NCI-H446 (cell line): ENCODE measurements at places on chromosomes 5 and 9.

- DNase-seq = no peak
Observed at GRCh38 chr5:52800394-52801213, 12.9 kb downstream of the ITGA1 start.

GRCh38 chr5:62093976-62094375, 212.0 kb upstream of the KIF2A start:
- peak; percentile 16 for DNase-seq

- no peak for DNase-seq
Observed at GRCh38 chr9:38059233-38059936, 9.6 kb downstream of the SHB start.

DNA sequence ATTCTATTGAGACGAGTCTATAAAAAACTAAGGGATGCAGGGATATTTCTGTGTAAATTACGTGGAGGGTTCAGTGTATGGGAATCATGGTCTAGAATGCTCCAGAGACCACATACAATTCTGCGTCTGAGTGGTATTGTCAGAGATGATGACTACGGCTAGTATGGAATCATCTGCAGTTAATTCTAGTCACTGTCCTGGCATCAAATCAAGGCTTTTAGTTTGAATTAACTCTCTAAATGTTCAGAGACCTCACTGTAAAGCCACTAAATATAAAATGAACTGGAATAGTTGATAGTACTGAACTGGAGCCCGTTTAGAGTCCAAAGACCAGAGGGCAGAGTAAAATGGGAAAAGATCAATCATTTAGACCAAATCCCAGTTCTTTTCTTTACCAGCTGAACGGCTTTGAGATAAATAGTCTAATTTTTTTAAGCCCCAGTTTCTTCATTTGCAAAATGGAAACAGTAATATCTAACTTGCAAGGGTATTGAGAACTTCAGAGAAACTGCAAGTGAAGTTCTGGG, 599.8 kb downstream of the EBF1 start:
- no peak for DNase-seq

- DNase-seq = no peak
Observed at GRCh38 chr9:93149361-93149760, 15.3 kb upstream of the NINJ1 start.

GRCh38 chr9:125329978-125330377, 68.4 kb downstream of the GAPVD1 start:
- no peak for DNase-seq

DNA sequence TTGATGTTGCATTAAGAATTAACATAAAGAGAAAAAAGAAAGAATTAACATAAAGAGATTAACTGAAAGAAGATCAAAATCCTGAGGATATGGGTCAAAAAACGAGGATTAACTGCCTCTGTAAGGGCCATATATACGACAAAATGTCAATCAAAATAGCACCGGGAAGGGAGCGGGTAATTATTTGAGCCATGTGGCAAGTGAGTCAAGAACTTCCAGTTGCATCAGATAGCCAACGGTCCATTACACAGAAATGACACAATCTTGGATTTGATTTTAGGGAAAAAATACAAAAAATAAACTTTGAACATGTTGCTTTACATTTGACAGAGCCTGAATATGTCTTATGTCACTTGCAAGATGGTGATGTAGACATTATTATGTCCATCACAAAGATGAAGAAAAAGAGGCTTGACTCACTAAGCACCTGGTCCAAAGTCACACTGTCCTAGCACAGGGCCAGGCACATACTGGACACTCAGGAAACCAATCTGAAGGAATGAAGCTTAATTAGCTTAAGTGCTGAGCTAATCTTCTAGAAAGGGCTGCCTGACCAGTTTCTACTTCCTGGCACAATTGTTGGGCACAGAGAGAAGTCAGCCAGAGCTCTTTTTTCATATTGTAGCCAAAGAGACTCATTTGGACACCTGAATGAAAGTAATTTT, 273.2 kb upstream of the PAPPA start:
- DNase-seq = no peak

DNA sequence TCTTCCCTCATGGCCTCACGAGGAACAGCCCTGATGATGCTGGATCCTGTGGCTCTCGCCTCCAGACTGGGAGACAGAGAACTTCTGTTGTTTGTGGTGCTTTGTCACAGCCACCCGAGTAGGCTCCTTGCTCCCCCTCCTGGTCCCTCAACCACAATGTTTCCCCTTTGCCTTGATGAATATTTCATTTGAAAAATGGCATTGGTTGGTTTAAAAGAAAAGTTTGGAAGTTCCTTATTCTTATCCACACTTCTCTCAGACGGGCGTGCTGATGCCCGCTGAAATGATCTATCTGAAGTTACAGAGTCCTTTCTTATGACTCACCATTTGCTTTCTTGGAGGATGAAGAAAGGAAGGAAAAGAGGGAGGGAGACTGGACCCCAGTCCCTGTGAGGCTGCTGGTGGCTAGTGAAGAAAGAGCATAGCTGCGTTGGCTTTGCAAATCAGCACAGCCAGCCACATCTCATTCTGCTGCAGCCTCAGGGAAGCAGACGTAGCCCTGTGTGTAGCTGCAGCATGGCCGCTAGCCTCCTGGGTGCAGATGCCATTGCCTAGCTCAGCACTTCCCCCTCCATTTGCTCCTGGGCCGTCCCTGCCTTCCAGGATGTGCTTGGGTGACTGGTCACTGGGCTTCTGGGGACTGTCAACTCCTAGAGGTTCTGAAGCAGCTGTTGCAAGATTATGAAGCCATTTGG, 185.9 kb downstream of the ERCC6L2 start:
- DNase-seq = no peak

DNA sequence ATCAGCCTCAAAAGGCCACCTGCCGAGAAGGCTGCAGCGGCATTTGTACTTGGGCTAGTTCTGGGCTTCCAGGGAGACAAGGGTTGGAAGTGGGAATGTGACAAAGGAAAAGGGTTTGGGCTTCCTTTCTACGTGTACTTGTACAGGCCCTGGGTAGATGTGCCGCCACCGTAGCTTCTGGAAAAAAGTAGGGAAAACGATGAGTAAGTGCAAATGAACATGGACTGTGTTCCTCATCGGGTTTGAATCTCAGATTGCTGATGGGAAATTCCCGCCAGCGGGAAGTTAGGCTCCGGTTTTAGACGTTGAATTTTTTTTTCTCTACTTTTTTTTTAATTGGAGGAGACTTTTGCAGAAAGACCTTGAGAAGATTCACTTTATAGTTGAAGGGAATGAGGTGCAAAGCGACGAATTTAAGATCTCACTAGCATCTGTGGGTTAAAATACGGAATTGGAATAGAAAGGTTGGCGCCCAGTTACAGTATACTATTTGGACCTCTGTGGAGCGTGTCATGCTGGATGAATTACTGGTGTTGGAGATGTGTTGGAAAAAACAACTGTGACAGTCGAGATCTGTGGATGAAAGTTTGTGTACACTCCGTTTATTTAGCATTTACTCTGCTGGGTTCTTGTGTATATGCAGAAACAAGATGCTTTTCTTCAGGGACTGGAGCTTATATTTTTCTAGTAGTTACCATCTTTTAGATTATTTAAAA, 1.2 kb downstream of the G3BP1 start:
- no peak for DNase-seq

- no peak for DNase-seq
Observed at GRCh38 chr5:96629774-96630173, 32.4 kb upstream of the CAST start.

DNA sequence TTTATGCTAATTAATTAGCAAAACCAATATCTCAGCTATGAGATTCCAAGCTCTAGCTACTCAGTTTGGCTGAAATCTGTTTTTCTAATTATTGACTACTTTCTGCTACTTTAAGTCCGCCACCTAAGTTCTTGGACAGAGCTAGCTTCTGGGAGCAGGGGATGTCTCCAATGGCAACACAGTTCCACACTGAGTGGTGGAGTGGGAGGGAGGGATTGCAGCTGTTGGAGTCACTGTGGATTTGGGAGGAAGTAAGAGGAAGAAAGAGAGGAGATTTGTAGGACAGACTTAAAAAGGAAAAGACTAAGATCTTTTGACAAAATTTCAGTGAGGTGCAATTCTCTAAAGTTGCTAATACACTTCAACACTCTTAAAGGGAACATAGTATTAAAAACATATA, 450.8 kb downstream of the NFIB start:
- DNase-seq = peak; percentile 94

DNA sequence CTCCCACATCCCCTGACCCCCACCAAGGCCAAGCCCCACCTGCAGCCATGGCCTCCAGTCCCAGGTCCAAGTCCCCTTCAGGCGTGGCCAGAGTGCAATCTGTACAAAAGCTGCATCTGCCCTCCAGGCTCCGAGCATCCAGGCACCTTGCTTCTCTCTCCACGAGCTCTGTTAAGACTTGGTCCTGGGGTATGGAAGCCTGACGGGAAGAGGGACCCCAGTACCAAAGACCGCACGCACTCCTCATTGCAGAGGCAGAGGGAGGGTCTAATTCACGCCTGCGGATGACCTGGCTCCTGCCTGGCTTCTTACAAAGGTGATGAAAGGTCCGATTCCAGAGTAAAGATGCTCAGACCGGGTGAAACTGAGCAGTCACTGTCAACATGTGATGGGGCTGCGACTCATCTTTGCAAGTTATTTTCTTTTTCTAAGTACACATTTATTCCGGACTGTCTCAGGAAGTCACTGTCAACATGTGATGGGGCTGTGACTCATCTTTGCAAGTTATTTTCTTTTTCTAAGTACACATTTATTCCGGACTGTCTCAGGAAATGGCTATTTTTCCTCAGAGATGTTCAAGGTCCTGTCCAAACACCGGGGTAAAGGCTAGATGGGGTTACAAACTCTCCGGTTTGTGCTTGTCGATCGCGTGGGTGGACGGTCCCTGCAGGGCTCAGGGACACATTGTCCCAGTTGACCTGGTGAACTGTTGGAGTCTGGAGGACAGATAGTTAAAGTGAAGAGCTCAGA, 252.0 kb upstream of the IRX4 start:
- DNase-seq = no peak

GRCh38 chr9:108609897-108610253, 245.9 kb downstream of the ACTL7B start:
- no peak for DNase-seq

GRCh38 chr5:73812457-73812856, 186.5 kb downstream of the ARHGEF28 start:
- no peak for DNase-seq

DNA sequence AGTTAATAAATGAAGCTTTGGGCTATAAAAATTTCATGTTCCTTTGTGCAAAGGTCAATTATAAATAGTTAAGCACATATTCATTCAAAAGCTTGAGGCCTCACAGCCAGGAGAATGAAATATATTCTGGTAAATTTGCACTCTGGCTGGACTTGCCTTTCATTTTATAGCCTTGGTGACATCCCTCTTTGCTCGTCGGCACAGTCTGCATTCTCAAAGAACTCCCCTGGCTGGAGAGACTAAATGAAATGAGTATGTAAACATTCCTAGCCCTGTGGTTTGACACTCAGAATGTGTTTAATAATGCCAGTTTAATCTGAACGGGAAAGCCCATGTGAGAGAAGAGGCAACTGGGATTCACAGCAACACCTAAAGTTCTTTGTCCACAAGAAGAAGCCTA, 285.6 kb downstream of the BRINP1 start:
- no peak for DNase-seq

DNA sequence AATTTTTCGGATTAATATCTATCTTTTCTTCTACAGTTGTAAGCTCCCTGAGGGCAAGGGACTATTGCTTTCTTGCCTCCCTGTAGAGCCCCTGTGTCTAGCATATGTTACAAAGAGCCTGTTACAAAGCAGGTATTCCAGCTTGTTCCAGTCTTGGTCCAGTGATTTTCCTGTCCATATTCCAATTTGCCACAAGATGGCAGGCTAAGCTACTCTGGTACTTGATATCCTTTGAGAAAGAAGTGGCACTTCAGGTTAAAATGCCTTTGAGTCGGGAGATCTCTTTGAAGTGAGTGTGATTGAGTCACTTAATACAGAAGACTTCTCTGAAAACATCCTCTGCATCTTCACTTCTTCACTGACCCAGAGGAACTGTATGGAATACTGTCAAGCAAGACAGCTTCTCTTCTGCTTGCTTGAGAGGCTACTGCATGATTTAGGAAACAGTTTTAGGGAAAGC, 24.5 kb downstream of the CAVIN4 start:
- DNase-seq = peak; percentile 73

- no peak for DNase-seq
Observed at GRCh38 chr9:35650341-35651158, at the start of gene SIT1. SIT1 (minus strand) TSS chr9:35650931; CDS start chr9:35650853, 78 bp downstream.

DNA sequence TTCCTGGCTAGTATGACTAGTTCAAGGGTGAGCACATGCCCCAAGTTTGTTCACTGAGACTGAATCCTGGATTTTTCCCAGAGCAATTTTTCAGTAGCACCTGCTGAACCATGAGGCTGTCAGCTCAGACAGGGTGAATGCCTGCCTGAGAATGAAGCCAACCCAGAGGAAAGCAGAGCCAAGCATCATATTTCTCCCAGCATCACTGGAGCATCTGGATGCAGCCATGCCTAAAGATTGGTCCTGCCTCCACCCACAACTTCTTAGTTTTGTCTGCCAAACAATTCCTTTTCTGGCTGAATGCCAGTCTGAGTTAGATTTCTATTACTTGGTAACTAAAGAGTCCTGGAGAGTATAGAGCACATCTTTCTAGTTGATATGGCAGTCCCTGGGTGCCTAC, 343.6 kb downstream of the CSNK1G3 start:
- DNase-seq = peak; percentile 95

DNA sequence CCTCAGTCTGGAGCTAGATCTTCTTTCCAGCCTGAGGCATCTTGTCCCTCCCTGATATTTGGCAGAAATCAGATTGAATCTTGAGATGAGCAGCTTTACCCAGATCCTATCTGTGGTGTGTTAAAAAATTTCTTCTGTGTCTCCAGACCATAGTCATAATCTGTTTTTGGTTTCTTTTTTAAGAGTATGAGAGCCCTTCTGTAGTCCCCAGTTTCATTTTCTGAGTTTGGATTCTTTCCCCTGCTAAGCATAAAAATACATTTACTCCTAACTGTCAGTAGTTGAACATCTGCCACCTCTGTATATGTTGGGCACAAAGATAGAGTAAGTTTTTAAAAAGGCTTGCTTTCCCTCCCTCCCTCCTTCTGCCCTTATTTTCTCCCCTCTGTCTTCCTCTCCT, 137.7 kb downstream of the CNTLN start:
- DNase-seq = no peak

DNA sequence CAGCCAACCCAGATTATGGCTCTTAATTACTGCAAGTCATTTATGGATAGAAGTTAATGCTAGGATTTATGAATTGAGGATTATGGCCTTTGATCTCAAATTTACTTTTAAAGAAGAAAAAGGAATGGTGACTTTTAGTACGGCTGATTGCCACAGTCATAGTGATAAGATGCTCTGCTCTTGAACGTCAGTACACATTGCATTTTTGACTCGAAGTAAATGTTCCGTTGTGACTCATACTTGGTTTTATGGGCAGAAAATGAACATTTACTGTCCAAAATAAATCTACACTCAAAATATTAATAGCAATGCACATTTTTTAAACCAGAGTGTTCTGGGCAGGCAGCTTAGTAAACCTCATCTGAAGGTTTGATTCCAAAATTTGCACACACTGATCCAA, 830 bp downstream of the ADAMTSL1 start:
- DNase-seq = no peak

GRCh38 chr5:79503794-79504495, 10.0 kb downstream of the HOMER1 start:
- DNase-seq = no peak

DNA sequence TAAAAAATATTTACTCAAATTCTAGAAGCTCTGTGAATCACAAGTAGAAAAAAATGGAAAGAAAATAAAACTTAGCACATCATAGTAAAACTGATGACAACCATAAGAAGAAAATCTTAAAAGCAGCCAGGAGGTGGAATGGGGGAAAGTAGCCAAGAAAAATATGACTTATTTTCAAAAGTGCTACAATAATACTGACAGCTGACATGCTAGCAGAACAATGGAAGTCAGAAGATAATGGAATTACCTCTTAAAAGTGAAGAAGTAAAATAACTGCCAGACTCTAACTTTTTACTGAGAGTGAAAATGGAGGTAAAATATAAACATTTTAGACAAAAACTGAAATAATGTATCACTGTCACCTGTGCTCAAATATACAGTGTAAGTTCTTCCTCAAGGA, 532.2 kb upstream of the SGCD start:
- no peak for DNase-seq
